ENCODE measurements at places on chromosomes 11 and 22.

GRCh38 chr11:129423426-129423825, 47.8 kb downstream of the BARX2 start:
- DNase-seq, result no peak

DNA sequence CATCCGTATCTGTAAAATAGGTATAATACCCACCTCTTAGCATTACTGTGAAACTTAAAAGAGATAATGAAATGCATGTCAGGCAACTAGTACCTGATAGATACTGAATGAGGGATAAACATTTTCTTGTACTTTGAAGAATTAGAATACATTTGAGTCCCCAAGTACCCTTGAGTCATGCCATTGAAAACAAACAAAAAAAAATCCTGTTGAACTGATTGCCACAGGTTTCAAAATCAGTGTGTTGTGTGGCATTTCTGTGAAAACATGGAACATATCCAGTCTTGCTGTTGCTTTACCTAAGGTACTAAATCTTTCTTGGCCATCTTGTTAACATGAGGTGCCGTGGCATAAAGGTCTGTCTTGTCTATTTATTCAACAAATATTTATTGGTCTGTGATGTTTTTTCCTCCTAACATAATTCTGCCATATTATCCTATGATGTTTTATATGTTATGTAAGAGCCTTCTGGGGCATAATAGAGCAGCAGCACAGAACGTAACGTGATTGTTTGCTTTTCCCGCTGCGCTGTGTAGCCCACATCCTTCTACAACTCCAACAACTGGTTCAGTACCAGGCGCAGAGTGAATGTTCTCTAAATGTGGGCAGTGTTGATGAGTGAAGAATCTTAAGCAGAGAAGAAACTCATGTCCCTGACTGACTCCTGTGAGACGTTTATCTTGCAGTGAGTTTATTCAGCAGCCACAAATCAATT, 79.3 kb upstream of the RAB1B start:
- DNase-seq, result no peak

DNA sequence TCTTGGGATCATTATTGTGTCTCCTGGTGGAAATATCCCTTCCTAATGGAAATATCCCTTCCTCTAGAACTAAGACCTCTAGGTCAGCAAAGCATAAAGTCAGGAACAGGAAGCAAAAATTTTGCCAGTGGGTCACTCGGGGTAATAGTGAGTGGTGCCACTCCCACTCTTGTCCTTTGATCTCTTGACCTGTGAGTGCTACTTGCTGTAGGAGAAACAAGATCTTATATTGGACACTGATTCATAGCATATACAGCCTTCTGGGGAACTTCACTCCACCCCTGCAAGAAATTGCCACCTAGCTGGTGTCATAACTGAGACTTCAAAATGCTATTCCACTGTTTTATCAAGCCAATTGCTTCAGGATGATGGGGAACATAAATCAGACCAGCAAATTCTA, 44.7 kb upstream of the TMEM45B start:
- DNase-seq, result no peak

GRCh38 chr11:45144126-45145082, 2.0 kb upstream of the PRDM11 start:
- DNase-seq, result no peak

DNA sequence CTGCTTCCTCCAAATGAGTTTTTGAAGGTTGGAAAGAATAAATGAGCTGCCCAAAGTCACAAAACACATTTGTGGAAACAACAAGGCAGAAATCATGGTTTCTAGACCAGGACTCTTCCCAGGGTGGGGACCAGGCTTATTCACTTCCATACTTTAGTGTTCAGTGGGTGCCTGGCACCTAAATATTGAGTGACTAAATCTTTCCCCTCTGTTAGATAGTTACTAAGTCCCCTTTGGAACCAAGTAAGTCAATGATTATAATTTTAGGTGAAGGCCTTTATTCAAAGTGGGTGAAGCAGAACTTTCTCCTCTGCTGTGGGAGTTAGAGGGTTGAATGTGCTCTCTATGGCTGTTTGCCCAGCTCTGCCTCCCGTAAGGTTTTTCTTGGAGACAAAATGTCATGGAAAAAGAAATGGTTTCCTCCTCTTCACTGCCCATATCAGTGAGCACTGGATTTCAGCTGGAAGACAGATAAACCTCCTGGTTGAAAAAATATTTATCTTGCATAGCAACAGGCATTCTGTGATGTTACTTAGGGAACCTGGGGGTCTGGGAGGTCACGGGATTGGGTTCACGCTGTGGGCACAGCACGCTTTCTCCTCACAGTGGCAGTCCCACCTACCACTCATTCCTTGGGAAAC, 117.8 kb downstream of the CCDC81 start:
- no peak for DNase-seq

DNA sequence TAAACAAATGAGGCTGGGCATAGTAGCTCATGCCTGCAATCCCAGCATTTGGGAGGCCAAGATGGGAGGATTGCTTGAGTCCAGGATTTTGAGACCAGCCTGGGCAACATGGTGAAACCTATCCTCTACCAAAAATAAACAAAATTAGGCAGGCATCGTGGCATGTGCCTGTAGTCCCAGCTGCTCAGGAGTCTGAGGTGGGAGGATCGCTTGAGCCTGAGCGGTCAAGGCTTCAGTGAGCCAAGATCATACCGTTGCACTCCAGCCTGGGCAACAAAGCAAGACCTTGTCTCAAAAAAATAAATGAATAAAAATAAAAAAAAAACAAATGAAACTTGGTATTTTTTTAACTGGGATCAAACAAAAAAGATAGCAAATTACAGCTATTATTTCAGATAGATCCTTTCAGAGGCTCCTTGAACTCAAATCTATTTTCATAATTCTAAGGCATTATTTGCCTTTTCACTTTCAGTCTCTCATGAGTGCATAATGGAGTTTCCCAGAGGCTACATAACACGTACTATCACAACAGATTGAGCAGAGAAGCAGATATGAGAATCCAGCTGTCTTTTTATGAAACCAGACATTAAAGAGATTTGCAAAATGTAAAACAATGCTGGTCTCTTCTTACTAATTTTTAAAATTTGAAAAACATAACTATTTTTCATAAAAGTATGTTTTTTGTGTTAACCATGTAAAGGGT, 23.1 kb downstream of the DDIAS start:
- DNase-seq, result no peak
